ENCODE measurements at places on chromosomes 6 and 20. TPM values are rescaled to one million over a fixed set of nuclear protein-coding genes. Genes with fewer than 3 reads are reported as not detected.

DNA sequence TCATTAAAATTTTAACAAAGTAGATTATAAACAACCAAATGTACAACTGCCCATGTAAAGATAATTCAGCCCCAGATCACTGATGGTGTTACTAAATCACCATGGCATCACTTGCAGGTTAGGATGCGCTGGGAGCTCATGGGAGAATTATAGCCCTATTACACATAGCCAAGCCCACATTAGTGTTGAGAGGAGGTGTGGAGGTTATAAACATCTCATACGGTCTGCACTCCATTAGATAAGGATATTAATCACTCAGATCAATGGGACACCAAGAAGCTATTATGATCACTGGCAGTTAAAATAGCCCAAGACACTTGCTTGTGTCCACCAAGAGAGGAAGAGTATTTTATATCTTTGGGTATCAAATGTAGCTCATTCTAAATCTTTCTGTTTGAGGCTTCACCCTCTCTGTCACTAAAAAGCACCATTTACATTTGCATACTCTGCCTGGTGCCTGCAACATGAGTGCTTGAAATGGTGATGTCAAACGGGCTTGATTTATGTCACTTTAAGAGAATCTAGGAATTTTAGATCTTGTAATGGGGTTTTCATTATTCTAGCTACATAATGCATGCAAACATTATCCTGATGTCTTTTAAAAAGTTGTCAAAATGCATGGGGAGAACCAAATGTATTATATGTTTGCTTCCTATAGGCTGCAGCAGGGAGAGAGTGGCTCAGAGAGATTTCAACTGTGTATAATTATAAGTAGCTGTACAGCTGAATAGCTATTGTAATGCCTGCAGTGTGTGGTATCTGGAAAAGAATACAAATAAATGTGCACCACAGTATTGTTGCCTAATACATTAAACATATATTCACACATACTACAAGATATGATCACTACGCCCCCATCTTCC lies 654.1 kb upstream of the MARCKS start:
- no peak for DNase-seq

DNA sequence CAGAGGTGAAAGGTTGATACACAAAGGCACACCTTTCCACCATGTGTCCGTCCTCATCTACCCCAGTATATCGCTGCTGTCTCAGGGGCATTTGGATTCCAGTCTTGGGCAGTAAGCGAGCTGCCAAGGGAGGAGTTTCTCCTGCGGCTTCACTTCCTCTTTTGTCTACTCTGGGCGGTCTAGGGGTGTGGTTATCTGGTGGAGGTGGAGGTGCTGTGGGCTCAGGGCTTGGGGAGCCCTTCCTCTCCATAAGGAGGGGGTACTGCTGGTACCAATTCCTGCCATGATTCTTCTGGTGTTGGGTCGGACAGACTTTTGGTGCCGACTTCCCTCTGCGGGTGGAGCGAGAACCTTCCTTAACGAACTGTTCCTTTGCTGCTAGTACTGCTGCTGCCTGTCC lies 31.9 kb upstream of the FABP7 start:
- DNase-seq: no peak

DNA sequence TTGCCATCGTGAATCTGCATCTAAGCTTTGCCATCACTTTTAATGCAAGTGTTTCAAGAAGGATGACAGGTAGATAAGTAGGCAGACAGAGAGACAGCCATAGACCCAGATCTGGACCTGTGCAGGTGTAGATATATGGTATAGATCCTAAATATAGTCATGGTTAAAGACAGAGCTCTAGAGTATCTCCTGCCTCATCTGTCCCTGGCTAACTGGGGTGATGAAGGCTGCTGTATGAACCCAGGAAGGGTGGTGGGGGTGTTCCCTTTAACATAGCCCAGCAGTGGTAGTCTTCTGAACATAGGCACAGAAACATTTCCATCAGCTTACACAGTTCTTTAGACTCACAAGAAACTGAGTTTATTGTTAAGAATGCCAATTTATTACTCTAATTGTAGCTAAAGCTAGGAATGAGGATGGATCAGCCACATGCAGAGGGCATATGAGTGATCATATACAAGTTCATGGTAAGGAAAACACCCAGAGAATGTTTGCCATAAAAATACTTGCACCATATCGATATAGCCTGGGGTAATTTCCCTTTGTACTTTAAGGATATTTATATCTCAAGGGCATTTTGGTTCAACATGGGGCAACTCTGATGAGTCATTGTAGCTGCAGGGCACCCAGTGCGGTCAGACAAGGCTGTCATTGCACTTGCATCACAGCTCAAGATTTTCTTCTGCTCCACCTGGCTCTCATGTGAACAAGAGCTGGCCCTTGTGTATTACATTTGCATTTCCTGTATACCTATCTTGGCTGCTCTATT lies 587.2 kb downstream of the EPM2A start:
- no peak for DNase-seq

- no peak for DNase-seq
Measured at GRCh38 chr20:24935766-24936525, 13.1 kb upstream of the CST7 start.

Gene ZSWIM1
- total RNA-seq: 4.0 TPM

- DNase-seq: no peak
Measured at GRCh38 chr6:80639181-80639629, 532.7 kb downstream of the BCKDHB start.

DNA sequence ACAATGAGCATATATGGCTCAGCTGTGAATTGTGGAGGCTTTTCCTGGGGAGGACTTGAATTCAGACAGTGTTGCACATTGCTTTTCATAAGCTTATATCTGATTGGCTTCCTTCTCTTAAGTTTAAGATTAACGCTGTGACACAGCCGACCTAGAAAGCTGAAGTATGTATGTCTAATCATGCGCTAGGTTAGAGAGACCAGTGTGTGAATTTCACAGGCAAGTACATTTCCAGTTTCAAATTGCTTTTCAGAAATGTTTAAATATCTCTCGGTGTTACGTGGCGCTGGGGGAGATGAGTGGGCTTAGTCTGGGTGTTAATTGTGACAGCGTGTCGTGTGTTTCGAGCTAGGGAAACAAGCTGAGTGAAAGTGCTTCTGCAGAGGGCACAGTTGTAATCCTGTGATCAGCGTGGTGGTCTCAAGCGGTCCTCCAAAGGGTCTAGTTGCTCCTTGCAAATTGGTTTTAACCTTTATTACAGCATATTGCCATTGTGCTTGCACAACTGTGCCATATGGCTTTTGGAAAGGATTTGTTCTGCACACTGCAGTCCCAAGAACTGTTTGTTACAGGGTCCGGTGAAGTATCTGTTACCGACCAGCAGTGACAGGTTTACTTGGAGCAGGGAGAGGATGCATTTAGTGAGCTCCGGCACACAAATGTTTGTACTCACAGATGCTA lies 166.6 kb downstream of the SASH1 start:
- peak; percentile 86 for DNase-seq

- DNase-seq: peak; percentile 74
Measured at GRCh38 chr6:98834060-98835031, at the start of gene POU3F2. Gene POU3F2, plus strand, starts transcription at chr6:98834574. Its CDS starts 300 bp downstream, at chr6:98834874.

Gene GPX5
- not detected for total RNA-seq

Gene CDSN
- 37.1 TPM for total RNA-seq

DNA sequence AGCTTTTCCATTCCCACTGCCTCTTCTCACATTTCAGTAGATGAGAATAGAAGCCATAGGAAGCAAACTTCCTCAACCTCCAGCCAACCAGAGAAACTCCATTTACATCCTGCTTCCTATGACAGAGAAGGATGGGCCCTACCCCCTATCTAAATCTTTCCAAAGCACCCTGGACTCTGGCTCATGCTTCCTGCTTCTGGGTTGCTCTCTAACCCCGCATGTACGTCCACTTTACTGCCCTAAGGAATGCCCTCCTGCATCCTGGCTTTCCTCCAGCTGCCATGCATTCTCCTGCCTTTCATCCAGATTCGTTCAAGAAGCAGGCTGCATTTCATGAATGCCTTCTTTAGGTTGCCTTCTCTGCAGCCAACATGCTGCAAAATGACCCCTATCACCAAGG lies 91.9 kb downstream of the FAM217A start:
- DNase-seq: no peak

Gene EDN1
- total RNA-seq: 6.3 TPM

GRCh38 chr6:116190550-116190949 lies 63.3 kb downstream of the TSPYL4 start:
- DNase-seq: no peak

Gene PPP1R11
- total RNA-seq: 12.1 TPM

Gene NOTCH4
- total RNA-seq: 8.1 TPM

GRCh38 chr6:148780918-148781436 lies 34.1 kb downstream of the UST start:
- DNase-seq: no peak

Gene SIGLEC1
- 3.5 TPM for total RNA-seq

Gene PRRT1
- 0.20 TPM for total RNA-seq

DNA sequence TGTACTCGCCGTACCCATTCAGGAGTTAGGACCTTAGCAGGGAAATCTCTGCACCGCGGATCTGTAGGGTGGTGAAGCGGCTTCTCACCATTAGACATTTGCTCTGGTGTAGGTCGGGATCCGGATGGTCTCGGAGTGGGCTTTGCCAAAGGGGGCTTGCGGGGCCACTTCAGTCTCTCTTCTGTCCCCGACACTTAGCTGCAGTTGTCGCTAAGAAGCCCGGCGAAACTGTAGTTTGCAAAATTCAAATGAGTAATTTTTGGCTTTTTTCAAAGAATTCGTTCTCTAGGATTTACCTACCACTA lies 433 bp downstream of the QRSL1 start:
- DNase-seq: no peak

Data from skin of body (tissue), 3 donors.